ENCODE measurements at places on chromosomes 7 and 10. TPM values are rescaled to one million over a fixed set of nuclear protein-coding genes. Genes with fewer than 3 reads are reported as not detected.

The VIPR2 gene
- total RNA-seq, result not detected

The CALML5 gene
- not detected for total RNA-seq

The SAP25 gene
- total RNA-seq, result not detected

The CREB5 gene
- 12.5 TPM for total RNA-seq

The ADARB2 gene
- not detected for total RNA-seq

The NEURL1 gene
- 0.06 TPM for total RNA-seq

The NACAD gene
- 0.32 TPM for total RNA-seq

The GSTO2 gene
- total RNA-seq, result 0.31 TPM
